ENCODE measurements at places on chromosomes 11 and 22.

DNA sequence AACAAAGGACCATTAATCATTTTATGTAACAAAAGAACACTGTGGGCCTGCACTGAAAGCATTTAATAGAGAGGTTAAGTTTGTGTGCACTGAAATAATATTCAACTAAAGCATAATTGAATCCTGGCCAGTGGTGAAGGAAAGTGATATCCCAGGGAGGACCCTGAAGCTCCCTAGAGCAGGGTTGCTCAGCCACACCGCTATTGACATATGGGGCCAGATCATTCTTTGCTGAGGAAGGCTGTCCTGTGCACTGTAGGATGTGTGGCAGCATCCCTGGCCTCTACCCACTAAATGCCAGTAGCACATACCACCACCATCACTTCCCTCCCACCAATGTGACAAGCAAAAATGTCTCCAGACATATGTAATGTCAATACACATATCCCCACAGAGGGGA lies 166.1 kb upstream of the MTNR1B start:
- no peak for DNase-seq

GRCh38 chr11:96207459-96208449 lies 135.2 kb downstream of the MAML2 start:
- DNase-seq = peak; percentile 40

DNA sequence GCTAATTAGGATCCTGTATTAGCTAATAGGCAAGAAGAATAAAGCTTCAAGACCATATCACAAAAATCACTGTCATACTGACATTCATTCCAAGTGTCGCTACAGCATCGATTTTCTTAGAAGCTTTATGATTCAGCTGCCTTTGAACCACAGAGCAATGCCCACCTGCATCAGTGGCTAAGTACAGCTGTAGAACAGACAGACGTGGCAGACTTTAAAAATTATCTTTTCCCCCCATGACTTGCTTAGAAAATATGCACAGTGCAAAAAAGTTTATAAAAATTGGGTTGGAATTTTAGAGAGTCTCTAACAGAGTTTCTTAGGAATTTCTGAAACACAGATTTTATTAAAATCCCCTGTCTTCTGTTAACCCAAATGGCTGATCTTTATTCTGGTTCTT lies 120.8 kb downstream of the CADM1 start:
- no peak for DNase-seq

DNA sequence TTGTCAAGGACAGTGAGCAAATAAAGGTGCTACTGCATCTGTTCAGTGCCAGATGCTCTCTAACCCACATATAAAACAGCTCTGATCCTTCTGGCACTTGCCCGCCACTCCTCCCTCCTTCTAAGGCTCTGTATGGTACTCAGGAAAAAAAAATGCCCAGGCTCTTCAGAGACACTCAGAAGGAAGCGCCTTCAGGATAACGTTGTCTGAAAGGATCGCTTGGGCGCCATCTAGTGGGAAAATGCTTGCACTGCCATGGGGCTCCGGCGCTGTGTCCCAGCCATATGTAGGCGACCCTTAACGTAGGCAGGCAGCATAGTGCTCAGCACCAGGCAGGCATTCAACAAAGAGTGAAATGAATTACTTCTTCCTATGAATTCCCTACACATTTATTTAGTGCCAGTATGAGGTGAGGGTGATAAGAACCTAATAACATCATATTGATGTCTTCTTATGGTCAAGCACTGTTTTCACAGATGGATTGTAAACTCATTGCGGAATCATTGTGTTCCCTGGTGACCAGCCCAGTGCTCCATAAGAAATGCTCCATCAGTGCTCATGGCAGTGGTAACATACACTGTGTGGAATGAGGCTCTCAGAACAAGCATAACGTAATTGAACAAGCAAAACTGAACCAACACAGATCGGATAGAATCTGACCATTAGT lies 39.6 kb downstream of the PAMR1 start:
- DNase-seq = peak; percentile 74

DNA sequence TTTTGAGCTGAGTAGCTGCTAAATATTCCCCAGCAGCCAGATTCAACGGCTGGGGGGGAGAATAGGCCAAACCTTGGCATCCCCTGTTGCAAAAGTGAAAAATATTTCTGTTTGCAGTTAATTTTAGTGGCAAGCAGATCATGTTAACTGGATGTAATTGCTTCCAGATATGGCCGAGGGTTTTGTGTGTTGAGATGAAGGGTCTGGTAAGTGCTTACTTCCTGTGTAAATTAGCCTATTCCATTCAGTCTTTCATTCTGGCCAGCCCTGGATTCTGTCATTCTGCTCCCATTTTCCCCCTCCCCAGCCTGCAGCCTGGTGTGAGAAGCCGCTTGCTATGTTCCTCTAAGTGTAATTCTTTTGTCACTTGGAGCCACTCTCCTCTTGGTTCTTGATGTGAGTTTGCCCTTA lies 17.4 kb downstream of the ZBTB16 start:
- DNase-seq = no peak

DNA sequence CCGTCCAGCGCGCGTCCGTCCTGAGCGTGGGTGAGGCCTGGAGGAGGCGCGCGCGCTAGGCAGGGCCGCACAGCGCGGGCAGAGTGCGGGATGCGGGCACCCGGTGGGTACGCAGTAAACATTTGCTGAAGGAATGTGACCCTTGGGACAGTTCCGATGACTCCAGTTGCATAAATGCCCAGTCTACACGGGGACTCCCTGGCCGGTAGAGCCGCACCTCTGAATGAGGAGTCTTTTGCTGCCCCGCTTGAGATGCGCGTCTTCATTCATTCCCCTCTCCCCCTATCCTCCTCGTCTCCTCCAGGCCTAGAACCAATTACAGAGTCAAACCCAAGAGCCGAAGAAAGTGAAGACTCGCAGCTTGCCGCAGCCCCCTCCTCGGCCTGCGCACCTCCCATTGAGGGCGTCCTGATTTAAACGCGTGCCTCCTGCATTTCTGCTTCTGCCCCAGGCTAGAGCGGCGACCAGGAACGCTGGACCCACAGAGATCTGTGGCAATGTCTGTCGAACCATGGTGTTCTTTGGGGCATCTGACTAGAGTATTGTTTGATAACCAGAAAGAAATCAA lies 729 bp upstream of the CHKB start:
- DNase-seq = no peak

DNA sequence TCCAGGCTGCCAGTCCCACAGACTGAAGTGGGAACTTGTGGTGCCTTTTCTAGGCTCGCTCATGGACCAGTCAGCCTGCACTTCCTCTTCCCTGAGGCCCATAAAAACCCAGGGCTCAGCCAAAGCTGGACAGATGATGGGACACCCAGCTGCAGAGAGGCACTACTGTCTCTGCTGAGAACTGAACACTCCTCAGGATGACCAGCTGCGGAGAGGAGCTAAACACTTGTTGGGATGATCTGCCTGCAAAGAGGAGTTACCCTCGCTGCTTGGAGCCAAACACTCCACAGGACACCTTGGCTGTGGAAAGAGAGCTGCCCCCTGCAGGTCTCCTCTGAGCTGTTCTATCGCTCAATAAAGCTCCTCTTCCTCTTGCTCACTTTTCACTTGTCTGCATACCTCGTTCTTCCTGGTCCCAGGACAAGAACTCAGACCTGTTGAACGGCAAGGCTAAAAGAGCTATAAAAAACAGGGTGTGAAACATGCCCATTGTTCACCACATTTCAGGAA lies 465.5 kb downstream of the GUCY1A2 start:
- DNase-seq = no peak

DNA sequence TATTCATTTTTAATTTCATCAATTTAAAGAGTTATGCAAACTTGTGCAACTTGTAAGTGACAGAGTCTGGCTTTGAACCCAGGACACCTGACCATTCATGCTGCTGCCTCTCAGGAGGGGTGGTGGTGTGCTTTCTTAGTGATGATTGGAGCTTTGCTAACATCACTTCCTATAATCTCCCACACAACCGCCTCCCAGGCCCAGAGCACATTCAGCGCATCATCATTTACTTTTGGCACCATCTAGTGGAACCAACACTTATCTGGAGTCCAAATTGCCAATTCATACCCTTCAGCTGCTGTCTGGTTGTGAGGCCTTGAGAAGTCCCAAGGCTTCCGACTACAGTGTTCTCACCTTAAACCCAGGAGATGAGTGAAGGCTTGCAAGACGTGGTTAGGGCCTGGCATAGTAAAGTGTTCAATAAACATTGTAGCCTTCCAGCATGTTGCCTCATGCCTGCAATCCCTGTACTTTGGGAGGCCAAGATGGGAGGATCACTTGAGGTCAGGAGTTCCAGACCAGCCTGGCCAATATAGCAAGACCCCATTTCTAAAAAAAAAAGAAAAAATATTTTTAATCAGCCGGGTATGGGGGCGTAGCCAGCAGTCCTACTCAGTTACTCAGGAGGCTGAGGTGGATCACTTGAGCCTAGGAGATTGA lies 1.1 kb upstream of the TTLL1 start:
- peak; percentile 70 for DNase-seq

GRCh38 chr11:117855912-117856651 lies 20.4 kb downstream of the FXYD6 start:
- no peak for DNase-seq

GRCh38 chr11:134070342-134070845 lies 1.5 kb downstream of the JAM3 start:
- no peak for DNase-seq

- no peak for DNase-seq
These were observed 22.5 kb upstream of the SMIM35 start for GRCh38 chr11:118109231-118109630.

Measured in activated CD4-positive, alpha-beta T cell treated with anti-CD3 and anti-CD28 coated beads, Interleukin-2, amount 10 ng/mL, durations not matched to agents 7 days and 5 days (primary cell).